ENCODE measurements at places on chromosomes 5 and 9.

DNA sequence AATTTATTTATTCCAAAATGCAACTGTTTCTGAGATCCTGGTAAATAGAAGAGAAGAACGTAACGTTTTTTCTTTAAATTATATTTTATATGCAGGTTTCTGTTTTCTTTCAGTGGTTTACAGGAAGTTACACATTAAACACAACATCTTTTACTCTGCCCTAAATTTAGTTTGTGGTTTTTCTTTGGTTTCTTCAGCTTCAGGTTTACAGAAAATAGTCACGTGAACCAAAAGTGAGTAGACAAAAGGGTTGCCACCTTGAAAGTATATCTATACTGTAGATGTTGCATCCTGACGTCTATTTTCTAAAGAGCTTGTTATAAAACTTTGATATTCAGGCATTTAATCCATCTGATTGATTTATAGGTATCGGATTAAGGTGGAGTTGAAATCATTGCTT lies 1236.6 kb downstream of the MAT2B start:
- no peak for DNase-seq

DNA sequence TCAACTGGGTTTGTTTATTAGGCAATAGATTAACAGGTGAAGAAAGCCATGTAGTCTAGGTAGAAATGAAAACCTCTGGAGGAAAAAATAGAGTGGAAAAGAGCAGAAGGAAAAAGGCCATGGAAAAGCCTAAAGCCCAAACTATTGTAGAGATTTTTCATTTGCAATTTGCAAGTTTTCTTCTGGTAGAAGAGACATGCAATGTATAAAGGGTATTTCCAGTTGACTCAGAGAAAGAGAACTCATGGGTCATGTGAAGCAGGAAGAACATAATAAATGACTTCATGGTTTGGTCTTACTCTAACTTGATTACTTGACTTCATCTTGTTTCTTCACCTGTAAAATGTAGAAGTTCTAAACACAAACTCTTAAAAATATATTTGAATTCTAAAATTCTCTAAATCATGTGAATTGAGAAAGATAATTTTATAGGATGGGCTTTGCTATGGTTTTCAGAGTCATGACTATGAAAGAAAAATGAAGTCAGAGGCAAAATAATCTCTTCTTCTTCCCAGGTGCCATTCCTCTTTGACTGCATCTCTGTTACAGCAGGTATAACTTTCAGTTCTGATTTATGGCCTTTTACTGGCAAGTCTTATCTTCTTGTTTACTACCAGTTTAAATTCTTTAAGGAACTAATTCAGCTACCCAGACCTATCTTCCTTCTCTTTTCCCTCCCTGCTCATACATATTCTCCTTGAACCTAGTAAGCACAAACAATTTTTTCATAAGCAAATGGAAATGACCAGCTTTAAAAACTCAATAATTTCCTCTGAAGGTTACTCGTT lies 47.7 kb upstream of the TMC1 start:
- DNase-seq, result no peak

- DNase-seq, result no peak
Observed at GRCh38 chr5:126497506-126497905, 74.3 kb downstream of the GRAMD2B start.

DNA sequence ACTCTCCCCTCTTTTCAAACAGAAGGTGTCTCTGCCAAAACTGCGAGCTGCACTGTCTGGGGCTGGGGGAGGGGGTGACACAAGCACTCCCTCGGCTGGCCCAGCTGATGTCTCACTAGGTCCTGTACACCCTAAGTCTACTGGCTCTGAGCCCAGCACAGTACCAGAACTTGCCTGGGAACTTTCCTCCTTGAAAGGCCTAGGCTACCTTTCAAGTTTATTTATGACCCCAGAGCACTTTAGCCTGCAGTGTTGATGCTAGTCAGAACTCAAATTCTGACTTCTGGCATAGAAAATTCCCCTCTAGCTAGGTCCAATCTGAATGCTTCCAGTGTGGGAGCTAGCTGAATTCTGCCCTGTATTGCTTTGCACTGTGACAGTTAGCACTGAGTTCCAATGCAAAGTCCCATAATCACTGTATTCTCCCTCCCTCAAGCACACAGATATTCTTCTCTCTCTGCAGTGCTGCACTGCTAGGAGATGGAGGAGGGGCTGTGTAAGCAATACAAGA lies 10.5 kb downstream of the LURAP1L start:
- DNase-seq, result peak; percentile 53

GRCh38 chr5:105030153-105030552 lies 1467.6 kb upstream of the NUDT12 start:
- DNase-seq, result no peak

DNA sequence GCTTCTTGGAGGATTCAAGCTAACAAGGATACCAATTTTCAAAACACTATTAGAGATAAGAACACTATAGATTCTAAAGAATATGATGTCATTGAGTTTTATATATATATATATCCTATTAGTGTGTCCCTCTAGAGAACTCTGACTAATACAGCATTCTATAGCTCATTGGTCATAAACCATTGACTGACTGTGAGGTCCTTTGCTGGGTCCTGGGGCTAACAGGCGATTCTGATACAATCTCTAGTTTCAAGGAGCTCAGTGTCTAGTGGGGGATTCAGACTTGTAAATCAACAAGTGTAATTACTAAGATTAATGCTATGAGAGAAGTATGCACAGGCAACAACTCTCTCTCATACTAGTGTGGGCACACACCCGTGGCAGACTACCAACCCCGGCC lies 234.5 kb downstream of the DENND1A start:
- DNase-seq, result no peak

DNA sequence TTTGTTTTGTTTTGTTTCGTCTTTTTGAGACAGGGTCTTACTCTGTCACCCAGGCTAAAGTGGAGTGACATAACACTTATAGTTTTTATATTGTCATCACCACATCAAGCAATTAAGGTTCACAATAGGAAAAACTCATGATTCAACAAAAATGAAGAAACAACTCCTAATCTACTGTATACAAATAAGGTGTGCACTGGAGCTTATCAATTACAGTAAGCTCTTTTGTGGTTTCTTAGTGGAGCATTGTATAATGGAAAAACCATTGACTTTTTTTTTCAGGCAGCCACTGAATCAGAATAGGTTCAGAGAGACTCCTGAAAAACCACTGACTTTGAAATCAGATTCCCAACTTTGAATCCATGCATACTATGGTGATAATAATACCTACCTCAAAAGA lies 10.8 kb upstream of the PLIN2 start:
- DNase-seq, result no peak

GRCh38 chr5:147751156-147751830 lies 31.2 kb downstream of the JAKMIP2 start:
- no peak for DNase-seq

- DNase-seq, result no peak
Observed at GRCh38 chr9:69023650-69024049, 9.7 kb upstream of the PRKACG start.

DNA sequence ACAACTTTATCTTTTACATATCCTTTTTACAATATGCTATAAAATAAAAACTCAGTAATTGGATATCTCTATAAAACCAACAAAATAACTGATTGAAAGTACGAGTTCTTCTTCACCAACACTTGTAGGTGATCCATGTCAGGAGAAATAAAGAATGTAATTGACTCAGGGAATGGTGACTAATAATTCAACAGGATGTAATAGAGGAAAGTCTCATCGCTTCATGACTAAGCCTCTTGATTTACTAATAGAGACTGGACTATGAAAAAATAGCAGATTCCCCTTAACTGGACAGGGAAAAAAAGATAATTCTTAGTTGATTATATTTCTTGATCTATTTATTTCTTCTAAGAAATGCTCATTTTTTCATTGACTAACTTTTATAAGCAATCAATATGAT lies 507.7 kb upstream of the PTGER4 start:
- no peak for DNase-seq

DNA sequence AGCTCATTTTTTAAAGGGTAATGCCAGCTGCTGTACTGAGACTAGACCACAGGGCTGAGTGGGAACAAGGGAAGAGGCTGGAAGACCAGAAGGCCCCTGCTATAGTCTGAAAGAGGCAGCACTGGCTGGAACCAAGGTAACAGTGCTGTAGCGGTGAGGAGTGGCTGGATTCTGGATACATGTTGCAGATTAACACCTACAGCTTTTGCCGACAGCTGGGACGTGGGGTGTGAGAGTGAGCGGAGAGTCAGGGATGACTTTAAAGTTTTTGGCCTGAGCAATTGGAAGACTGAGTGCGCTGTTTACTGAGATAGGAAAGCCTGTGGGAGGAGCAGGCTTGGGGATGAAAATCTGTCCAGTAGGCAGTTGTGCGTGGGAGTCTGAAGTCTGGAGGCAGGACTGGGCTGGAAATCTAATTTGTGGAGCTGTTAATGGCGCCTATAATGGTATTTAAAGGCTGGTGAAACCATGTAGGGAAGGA lies 26.5 kb downstream of the AQP7 start:
- DNase-seq, result no peak

- no peak for DNase-seq
Observed at GRCh38 chr9:123472862-123473614, 117.0 kb downstream of the CRB2 start.

GRCh38 chr9:109439378-109440116 lies 58.6 kb downstream of the PTPN3 start:
- DNase-seq, result no peak

GRCh38 chr9:134641173-134641989 lies at the start of gene COL5A1:
TSS of gene COL5A1 (plus strand) at chr9:134641803. CDS start at chr9:134642188, 385 bp downstream.
- peak; percentile 95 for DNase-seq

GRCh38 chr9:123426406-123426805 lies 70.4 kb downstream of the CRB2 start:
- DNase-seq, result no peak

GRCh38 chr9:129285979-129286772 lies 108.1 kb upstream of the IER5L start:
- DNase-seq, result no peak

GRCh38 chr9:32931129-32931528 lies 70.3 kb downstream of the APTX start:
- no peak for DNase-seq

- DNase-seq, result peak; percentile 93
Observed at GRCh38 chr9:15349892-15350761, 43.1 kb upstream of the TTC39B start.
